Activated CD4-positive, alpha-beta memory T cell treated with anti-CD3 and anti-CD28 coated beads for 36 hours (primary cell): ENCODE measurements at places on chromosomes 2 and 18. TPM values are rescaled to one million over a fixed set of nuclear protein-coding genes. Genes with fewer than 3 reads are reported as not detected.

IL37 gene
- not detected for total RNA-seq

LRP1B gene
- total RNA-seq, result not detected

ACVR1C gene
- total RNA-seq, result 1.3 TPM

MEP1B gene
- total RNA-seq, result not detected

SLC23A3 gene
- 1.1 TPM for total RNA-seq

SERPINB7 gene
- not detected for total RNA-seq

SGPP2 gene
- total RNA-seq, result 20.8 TPM

KCNG2 gene
- total RNA-seq, result not detected

GRHL1 gene
- 1.1 TPM for total RNA-seq

CFAP65 gene
- not detected for total RNA-seq

- no peak for DNase-seq
Measured at GRCh38 chr2:62140426-62141141, 55.3 kb upstream of the B3GNT2 start.

- DNase-seq, result no peak
Measured at GRCh38 chr18:28995319-28995718, 818.4 kb upstream of the CDH2 start.

DNA sequence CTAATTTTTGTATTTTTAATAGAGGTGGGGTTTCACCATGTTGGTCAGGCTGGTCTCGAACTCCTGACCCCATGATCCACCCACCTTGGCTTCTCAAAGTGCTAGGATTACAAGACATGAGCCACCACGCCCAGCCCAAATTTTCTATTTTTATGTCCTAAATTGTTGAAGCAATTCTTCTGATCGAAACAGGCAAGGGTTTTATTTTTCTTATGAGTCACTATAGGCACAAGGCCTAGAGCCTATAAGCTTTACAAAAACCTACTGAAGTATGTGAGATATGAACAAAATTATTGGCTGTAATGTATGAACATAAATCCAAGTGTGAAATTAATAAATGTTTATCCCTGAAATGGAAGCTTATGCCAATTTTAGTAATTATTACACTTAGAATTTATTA is 464.2 kb upstream of the NRP2 start:
- DNase-seq, result no peak

GRCh38 chr2:122307763-122308162 is 552.3 kb downstream of the TSN start:
- DNase-seq, result no peak

GRCh38 chr2:158774681-158775080 is 20.4 kb upstream of the DAPL1 start:
- DNase-seq, result no peak

GRCh38 chr2:63903003-63903402 is 61.3 kb downstream of the UGP2 start:
- no peak for DNase-seq

DNA sequence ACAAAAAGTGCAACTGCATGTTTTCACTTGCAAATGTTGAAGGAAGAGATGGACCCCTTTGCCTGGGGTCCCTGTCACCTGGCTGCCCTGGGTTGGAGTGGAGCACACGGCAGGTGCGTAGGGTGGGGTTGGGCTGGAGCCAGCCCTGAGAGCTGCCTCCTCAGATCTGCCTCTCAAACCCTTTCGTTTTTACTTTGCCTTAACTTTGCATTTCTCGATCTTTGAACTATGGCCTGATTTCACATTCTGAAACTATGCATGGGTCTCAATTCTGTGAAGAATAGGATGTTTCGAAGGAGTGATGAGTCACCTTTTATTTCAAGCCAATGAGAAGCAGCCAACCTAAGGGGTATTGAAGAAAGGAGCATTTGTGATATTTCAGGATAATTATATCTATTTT is 132.8 kb downstream of the ACOXL start:
- peak; percentile 61 for DNase-seq

GRCh38 chr2:196479350-196479749 is 160.2 kb upstream of the CCDC150 start:
- DNase-seq, result no peak

DNA sequence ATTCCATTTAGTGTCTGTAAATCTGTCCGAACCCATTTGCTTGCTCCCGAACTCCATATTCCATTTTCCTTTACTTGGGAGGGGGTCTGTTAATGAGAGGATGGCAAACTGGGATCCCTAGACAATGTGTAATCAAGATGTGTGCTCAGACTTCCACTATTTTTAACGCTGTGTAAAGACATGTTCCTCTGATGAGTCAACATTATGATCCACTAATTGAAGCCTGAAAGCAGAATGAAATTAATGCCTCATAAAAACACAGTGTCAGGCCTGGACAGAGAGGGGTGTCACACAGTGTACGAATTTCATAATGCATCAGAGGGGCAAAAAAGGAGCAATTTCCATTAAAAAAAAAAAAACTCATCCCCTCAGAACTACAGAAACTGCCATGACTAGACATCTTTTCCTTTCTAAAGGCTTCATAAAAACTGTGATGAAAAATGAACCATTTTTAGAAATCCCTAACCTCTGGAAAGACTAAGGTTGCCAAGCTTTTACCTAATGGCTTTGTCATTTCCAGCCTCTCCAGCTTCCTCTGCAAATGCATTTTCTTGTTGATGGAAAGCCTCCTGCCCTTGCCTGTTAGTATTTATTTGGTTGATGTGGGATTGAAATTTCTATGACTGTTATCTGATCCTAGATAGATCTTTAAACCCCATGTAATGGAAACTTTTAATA is 209.2 kb upstream of the DCC start:
- DNase-seq, result no peak

DNA sequence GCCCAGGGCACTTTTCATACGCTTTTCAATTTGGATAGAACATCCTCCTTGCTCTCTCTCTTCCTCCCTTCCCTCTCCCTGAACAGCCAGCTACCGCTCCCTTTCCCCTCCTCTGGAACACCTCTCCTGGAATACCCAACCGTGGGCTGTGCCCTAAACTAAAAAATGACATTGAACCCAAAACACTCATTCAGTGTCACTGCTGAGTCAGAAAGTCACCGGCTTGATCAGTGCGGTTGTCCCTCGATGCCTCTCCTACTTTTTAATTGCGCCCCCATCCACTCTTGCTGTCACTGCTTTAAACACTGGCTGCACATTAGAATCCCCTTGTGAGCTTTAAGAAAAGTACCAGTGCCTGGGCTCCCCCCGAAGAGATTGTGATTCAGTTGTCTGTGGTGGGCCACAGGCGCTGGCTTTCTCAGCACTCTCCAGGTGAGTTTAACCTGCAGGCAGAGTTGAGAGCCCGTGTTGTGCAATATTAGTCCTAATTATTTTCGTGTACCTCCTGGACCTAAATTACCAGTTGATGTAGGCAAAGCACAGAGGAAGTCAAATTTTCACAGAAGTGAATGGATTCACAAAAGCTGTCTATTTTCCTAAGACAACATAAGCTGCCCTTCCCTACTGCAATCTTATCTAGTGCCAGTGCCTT is 302.0 kb downstream of the PRKCE start:
- DNase-seq, result no peak

GRCh38 chr2:183185534-183185933 is 61.3 kb downstream of the NUP35 start:
- no peak for DNase-seq
